Urothelium cell line (cell line): ENCODE measurements at places on chromosomes 3 and 15.

GRCh38 chr3:113454057-113454456 is 12.8 kb upstream of the CFAP44 start:
- DNase-seq, result no peak

DNA sequence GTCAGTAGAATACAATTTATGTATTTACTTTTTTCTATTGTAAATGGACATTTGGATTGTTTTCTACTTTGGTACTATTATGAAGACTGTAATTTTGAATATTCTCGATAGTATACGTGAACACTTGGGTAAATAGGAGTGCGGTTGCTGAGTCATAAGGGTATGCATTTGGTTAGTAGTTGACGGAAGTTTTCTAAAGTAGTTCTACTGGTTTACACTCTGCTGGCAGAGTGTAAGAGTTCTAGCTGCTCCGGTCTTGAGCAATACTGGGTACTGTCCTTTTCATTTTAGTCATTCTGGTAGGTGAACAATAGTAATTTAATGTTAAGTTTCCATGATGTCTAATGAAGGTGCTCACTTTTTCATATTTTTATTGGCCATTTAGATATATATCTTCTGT is 70.0 kb downstream of the MEF2A start:
- no peak for DNase-seq

DNA sequence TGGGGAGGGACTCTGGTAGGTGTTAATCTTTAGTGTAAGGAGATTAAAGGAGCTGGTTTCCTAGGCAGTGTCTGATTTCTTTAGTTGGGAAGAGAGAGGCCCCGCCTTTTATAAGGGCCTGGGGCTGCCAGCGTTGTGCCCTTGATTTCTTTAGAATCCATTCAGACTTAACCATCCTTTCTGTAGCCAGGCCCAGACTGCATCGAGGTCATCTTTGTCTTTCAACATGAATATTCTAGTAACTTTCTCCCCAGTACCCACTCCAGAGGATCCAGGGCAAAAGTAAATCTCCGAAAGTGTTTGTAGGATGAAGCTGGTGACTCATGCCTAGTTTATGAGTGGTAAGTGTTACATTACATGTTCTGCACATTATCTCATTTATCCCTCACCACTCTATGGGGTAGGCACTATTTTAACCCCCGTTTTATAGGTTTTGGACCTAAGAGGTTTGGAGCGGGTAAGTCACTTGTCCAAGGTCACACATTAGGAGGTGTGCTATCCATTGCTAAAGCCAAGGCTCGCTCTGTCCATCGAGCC is 11.8 kb upstream of the USP3 start:
- DNase-seq, result peak; percentile 53

- DNase-seq, result peak; percentile 12
Observed at GRCh38 chr3:167882057-167882667, 146.6 kb downstream of the SERPINI1 start.

- DNase-seq, result no peak
Observed at GRCh38 chr3:41940393-41940792, 21.5 kb downstream of the ULK4 start.

DNA sequence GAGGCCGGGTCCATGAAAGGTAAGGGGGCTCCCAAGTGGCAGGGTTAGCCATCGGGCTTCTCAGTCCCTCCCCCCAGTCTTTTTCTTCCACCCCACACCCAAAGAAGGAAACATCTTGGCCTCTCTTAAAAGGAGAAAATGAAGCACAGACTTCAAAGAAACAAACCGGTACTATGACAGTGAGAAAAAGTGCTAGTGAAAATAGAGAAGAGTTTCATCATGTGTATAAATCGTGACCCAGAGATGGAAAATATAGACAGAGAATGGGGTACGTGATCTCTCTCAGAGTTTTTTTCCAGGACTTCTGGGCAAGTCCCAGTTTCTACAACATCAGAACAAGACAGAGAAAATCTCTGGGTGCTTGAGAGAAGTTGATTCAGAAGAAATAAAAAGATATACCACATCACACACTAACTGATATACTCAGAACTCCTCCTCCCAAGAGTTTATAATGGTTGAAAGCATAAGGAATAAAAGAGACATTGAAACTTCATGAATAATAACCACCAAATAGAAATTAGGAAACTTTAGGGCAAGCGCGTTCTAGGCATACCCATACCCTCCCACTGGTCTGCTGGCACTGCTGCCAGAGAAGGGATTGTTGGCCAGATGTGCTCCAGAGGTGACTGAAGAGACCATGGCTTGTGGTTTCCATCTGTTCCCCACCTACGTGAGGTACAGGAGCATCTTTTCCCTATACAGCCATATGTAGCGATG is 318.9 kb upstream of the CHRM5 start:
- DNase-seq, result no peak

DNA sequence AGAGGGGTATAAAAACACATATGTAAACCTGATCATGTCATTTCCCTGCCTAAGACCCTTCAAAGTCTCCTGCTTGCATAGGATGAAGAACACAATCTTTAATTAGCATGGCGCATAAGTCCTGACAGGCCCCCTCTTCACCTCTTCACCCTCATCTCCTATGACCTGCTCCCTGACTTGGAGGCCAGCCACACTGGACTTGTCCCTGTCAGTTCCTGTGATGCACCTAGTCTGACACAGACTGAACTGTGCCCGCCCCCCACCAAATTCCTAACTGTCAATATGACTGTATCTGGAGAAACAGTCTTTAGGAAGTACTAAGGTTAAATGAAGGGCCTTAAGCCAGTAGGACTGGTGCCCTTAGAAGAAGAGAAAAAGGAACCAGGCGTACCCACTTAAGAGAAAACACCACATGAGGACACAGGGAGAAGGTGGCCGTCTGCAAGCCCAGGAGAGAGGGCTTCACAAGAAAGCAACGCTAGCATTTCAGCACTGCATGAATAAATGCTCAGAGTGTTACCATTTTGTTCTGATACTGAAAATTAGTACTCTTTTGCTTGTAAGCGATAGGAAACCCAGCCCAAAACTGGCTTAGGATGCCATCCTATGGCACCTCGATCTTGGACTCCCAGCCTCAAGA is 34.0 kb downstream of the MRPL46 start:
- no peak for DNase-seq

GRCh38 chr3:44355362-44356033 is 16.9 kb downstream of the TCAIM start:
- peak; percentile 22 for DNase-seq

DNA sequence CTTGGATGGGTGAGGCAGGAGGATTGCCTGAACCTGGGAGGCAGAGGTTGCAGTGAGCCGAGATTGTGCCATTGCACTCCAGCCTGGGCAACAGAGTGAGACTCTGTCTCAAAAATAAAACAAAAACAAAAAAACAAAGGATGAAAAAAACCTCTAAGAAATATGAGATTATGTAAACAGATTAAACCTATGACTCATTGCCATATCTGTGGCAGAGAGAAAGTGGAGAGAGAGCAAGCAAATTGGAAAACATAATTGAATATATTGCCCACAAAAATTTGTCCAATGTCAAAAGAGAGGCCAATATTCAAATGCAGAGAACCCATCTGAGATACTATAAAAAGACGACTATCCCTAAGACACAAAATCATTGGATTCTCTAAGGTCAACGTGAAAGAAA is 1106.0 kb downstream of the OTOL1 start:
- DNase-seq, result no peak

GRCh38 chr3:183514021-183514420 is 41.5 kb downstream of the KLHL6 start:
- DNase-seq, result no peak

- no peak for DNase-seq
Observed at GRCh38 chr3:169311381-169311780, 352.1 kb downstream of the MECOM start.

GRCh38 chr15:30670056-30670455 is 44.1 kb downstream of the ARHGAP11B start:
- no peak for DNase-seq

GRCh38 chr3:126098391-126098858 is 14.5 kb upstream of the SLC41A3 start:
- no peak for DNase-seq

GRCh38 chr3:14717307-14717706 is 42.4 kb downstream of the C3orf20 start:
- DNase-seq, result no peak

DNA sequence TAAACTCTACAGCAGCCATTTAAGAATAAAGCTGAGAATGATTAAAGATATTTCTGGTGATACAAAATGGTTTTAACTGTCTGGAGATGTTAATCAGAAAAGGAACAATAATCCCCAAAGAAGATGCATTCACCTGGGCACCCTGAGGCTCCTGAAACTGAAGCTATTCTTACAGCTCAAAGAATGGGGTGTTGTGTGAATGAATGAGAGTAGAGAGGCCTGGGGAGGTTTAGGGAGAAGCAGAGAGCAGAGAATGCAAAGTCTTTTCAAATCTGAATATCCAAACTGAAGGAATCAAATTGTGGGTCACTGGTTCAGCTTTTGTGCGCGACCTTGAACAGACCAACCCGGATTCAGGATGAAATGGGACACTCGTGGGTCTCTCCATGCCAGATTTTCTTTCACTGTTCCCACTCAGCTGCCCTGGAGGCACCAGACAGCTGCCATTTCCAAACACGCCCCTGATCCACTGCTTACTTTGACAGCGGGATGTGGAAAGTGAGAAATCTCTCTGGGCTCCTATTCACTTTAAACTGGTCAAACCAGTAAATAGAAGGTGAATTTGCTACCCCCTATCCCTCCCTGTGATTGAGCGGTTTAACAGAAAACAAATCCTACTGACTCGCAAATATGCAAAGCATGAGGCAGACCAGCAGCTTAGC is 485.5 kb upstream of the THBS1 start:
- DNase-seq, result no peak

GRCh38 chr3:106829206-106829605 is 548.0 kb upstream of the CCDC54 start:
- DNase-seq, result peak; percentile 42

DNA sequence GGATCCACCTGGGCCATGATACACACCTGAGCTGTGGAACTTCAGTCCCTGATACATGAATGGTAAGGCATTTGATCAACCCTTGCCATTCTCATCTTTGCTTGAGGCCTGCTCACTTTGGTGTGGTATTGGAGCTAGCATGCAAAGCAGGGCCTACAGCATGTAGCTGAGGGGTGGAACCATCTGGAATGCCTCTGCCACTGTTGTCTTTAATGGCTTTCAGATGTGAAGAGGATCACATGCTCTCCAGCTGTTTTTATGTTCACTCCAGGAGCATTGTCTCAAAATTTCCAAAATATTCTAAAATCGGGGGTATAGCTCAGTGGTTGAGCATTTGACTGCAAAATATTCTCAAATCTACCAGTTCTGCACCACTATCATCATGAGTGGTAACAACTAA is 64.4 kb upstream of the PHLDB2 start:
- DNase-seq, result no peak

GRCh38 chr3:27544372-27544865 is 60.2 kb upstream of the SLC4A7 start:
- DNase-seq, result no peak

GRCh38 chr3:171649911-171650592 is 160.2 kb downstream of the PLD1 start:
- DNase-seq, result no peak

- no peak for DNase-seq
Observed at GRCh38 chr15:74395319-74396145, 28.1 kb upstream of the CYP11A1 start.

DNA sequence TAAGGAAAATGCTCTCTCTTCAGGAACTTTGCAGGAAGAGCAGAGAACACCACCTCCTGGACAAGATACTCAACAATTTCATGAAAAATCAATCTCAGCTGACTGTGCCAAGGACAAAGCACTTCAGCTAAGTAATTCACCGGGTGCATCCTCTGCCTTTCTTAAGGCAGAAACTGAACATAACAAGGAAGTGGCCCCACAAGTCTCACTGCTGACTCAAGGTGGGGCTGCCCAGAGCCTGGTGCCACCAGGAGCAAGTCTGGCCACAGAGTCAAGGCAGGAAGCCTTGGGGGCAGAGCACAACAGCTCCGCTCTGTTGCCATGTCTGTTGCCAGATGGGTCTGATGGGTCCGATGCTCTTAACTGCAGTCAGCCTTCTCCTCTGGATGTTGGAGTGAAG is 200.5 kb downstream of the AKAP13 start:
- no peak for DNase-seq

DNA sequence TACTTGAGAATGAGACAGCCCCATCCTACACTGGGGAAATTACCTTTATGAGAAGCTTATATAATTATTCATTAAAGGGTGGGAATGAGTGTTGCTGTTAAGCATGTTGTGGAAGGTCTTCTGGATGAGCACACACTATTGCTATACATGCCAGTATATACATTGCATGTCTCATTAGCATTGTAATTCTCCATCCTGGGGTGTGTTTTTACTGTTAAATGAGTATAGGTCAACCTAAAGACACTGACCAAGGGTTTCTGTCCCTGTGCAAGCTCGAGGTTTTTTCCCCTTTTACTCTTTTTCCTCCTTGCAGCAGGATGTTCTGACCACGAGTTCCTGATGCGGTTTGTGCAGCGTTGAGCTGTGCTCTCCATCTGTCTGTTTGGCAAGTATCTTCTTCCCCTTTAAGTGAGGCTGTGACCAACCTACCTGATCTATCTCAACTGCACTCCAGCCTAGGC is 7.2 kb upstream of the IVD start:
- DNase-seq, result no peak

- no peak for DNase-seq
Observed at GRCh38 chr3:166569589-166569988, 732.4 kb upstream of the BCHE start.

DNA sequence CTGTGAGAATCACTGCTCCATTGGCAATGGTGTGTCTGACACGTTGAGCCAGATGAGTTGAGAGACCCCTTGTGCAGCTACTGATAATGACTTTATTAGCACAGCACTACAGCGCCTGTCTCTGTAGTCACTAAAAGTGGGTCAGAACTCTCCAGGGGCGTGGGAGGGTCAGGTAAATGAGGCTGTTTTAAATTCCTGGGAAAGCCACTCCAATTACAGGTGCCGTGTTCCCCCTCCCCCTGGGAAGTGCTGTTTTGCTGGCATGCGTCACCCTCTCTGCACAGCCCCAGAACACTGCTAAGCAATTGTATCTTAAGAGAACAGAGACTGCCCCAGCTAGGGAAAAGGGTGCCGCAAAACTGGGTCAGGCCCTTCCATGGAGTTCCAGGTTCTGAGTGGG is 21.5 kb upstream of the CPNE9 start:
- no peak for DNase-seq
